Activated T-helper 1 cell treated with anti-CD3 and anti-CD28 coated beads, Interleukin-12 subunit alpha, Interleukin-12 subunit beta, Interleukin-2, Interleukin-4 antibody, amounts not matched to agents 30 ng/mL and 10 ng/mL and 1 ng/mL, durations not matched to agents 14 hours and 24 hours and 36 hours (primary cell): ENCODE measurements at places on chromosomes 7 and 10. TPM values are rescaled to one million over a fixed set of nuclear protein-coding genes. Genes with fewer than 3 reads are reported as not detected.

CLCN1 gene
- not detected in 2 replicates for total RNA-seq

PHYHIPL gene
- not detected in 2 replicates for total RNA-seq

GCK gene
- total RNA-seq: 1.9 and 2.4 TPM in 2 replicates

OR2A1 gene
- total RNA-seq: not detected in 2 replicates

PTPN20 gene
- 0.21 TPM in 1 of 2 replicates, not detected in the other for total RNA-seq
